ENCODE measurements at places on chromosomes 11 and 22. TPM values are rescaled to one million over a fixed set of nuclear protein-coding genes. Genes with fewer than 3 reads are reported as not detected.

GRCh38 chr22:36546092-36546804 lies 17.3 kb upstream of the EIF3D start:
- DNase-seq = no peak

DNA sequence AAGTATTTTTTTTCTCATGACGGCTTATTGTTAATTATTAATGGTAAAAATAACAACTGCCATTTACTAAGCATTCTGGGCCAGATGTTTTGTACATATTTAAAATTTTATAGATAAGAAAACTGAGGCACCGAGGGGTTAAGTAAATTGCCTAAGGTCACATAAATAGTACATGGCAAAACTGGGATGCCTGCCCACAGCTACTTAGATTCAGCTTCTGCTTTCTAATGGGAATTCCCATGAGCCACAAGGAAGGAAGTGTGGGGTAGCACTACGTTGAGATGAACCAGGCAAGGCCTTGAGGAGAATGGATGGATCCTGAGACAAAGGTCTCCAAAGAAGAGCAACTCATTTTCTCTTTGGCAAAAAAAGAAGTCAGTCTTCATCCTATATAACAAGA lies 11.9 kb upstream of the PHF21A start:
- DNase-seq = no peak

- DNase-seq = no peak
Measured at GRCh38 chr11:8408151-8408941, 144.7 kb upstream of the LMO1 start.

DNA sequence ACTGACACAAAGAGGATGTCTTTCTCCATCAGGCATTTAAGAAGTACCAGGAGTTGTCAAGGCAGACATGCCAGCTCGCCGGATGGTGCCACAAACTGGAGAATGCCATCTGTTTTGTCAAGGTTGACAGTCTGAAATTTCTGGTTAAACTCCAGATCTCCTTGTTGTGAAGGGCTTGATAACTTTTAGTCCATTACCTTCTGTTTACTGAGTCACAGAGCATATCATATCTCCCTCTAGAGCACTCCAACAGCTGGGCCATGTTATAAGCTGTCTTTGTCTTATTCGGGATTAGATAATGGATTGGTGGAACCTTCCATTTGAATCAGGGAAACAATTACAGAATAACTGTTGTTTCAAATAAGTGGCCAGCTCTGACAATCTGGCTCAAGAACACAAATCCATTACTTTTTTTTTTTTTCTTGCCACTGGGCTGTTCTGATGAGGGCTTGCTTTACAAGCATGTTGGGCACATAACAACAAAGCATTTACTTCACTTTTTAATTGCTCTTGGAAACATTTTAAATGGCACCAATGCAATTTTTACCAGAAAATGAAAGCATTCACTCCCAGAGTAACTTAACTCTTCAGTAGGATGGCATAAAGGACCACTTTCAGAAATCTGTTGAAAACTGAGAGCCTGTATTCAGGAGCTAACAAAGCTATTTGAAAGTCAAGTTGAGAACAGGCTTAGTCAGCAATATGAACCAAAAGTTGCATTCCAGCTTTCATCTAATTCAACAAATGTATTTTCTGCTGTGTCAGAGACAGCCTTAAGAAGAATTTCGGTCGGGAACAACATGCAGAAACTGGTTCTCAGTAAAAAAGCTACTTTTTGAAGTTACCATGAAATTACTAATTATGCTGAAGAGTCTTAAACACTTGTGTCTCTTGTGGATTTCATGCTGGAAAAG lies 227.6 kb upstream of the PITPNB start:
- DNase-seq = no peak

DNA sequence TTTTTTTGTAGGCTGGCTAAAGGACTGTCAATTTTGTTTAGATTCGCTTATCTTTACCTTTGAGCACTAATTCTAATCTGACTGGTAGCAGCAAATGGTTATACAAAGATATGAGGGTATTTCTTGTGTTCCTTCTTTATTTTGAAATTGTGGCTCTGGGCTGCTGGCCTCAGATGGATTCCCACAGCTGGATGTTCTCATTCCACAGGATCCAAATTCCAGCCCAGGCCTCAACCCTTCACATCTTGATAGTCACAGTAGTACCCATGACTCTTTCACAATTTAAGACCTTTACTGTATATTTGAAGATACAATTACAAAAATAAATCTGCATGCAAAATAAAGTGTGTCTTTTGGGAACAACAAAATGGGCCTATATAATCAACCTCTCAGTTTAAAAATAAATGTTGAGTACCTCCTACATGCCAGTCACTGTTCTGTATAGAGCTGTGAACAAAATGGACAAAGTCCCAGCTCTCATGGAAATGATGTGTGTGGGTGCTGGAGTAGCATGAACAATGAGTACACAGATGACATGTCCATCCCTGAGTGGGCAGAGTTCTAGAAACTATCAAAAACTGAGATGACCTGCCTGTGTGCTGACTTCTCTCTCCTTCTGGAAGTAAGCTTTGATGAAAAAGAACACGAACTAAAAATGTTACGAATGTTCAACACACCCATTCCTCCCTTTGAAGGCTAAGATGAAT lies 51.7 kb upstream of the FBXO3 start:
- DNase-seq = no peak

DNA sequence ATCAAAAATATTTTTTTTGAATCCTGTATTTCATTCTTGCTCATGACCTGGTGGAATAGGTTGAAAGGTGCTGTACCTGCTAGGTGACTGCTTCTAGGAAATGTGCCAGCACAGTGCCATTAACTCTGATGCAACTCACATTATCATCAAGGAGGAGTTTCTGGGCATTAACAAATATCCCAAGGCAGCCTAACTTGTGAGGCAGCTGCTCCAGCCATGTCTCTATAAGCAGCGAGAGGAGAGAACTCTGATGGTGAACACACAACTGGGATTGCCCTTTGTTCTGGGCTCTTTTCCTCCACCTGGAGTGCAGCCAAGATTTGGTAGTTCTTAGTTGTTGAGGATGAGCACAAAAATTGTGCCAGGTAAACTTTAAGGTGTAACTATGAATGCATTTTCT lies 25.6 kb downstream of the HEPHL1 start:
- no peak for DNase-seq

MRGPRX4 gene
- not detected for total RNA-seq

ACR gene
- not detected for total RNA-seq
